ENCODE measurements at places on chromosomes 4 and X. TPM values are rescaled to one million over a fixed set of nuclear protein-coding genes. Genes with fewer than 3 reads are reported as not detected.

DNA sequence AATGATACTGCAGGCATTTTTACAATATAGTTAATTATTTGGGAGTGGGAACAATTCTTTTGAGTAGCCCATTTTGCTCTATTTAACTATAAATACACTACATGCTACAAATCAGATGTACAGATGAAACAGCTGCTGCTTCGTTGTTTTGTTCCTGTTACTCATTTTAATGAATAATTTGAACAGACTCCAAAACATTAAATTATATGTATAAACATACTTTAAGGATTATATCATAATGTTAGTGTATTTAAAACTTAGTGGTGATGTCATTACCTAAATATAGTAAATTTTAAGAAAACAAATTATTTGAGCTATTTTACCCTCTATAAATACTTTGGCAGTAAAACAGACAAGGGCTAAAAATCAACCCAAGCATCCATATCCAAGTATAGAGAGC, 60.7 kb downstream of the GAB1 start:
- H3K4me1 ChIP-seq: peaks cover 13% of the 10 kb centered on the region
- DNase-seq: peak; percentile 68
- no peak overlapping the region for H3K27ac ChIP-seq
- H3K36me3 ChIP-seq: no peaks in the 10 kb centered on the region

- peaks cover 37% of the 10 kb centered on the region for H3K4me1 ChIP-seq
- peaks cover 8% of the 10 kb centered on the region for H3K36me3 ChIP-seq
- peak overlapping the region; percentile 80 for H3K4me3 ChIP-seq
- H3K27ac ChIP-seq: peak overlapping the region; percentile 64
Observed at GRCh38 chrX:134548257-134549201, 88.6 kb downstream of the HPRT1 start.

- peak within 1 kb of the TSS; percentile 88 for H3K27ac ChIP-seq
- peaks cover 19% of the 10 kb centered on the region for H3K4me1 ChIP-seq
- H3K4me3 ChIP-seq: peak within 1 kb of the TSS; percentile 85
Observed at GRCh38 chr4:139301821-139302611, at the start of gene NDUFC1. Gene NDUFC1 (minus strand): TSS chr4:139302477. CDS start chr4:139295798, 6,679 bp downstream.

- no peaks in the 10 kb centered on the region for H3K27me3 ChIP-seq
- H3K4me1 ChIP-seq: peaks cover 11% of the 10 kb centered on the region
- H3K27ac ChIP-seq: no peak overlapping the region
- no peaks in the 10 kb centered on the region for H3K36me3 ChIP-seq
Observed at GRCh38 chr4:138565576-138565975, 323.4 kb upstream of the SLC7A11 start.

- no peak overlapping the region for H3K4me3 ChIP-seq
- H3K27me3 ChIP-seq: no peaks in the 10 kb centered on the region
- no peak overlapping the region for H3K27ac ChIP-seq
- no peaks in the 10 kb centered on the region for H3K36me3 ChIP-seq
- no peaks in the 10 kb centered on the region for H3K4me1 ChIP-seq
- DNase-seq: no peak
Observed at GRCh38 chr4:130186931-130187330, 1091.0 kb downstream of the C4orf33 start.

DNA sequence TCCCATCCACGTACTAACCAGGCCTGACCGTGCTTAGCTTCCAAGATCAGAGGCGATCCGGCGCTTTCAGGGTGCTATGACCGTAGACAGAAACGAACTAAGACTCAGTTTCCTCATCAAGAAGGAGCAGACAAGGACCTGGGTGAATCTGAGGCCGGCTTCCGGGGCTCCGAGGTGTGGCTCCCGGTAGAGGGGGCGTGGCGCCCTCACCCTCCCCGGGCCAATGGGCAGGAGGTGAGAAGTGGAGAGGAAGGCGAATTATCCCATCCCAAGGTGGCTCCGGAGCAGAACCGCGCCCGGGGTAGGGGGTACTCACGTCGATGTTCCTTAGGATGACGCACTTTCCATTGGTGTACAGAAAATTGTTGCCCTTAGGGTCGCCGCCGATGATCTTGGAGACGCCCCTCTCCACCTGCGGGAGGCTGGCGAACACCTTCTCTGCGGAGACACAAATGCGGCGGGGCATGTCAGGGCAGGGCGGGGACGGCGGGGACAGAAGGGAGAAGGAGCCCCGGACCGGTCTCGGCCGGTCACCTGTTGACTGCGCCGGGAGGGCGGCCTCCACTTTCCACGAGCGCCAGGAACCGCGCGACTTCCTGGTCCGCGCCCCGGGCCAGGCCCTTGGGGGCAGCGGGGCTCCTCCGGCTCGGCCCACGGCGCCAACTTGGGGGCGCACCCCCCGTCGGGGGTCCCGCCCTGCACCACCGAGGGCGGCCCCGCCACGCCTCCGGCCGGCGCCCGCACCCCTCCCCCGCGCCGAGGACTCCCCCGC, 616 bp downstream of the WDR1 start:
- peak overlapping the region; percentile 37 for H3K27ac ChIP-seq
- peak overlapping the region; percentile 2 for H3K4me3 ChIP-seq
- peaks cover 37% of the 10 kb centered on the region for H3K4me1 ChIP-seq
- H3K36me3 ChIP-seq: peaks cover 28% of the 10 kb centered on the region
- DNase-seq: no peak

DNA sequence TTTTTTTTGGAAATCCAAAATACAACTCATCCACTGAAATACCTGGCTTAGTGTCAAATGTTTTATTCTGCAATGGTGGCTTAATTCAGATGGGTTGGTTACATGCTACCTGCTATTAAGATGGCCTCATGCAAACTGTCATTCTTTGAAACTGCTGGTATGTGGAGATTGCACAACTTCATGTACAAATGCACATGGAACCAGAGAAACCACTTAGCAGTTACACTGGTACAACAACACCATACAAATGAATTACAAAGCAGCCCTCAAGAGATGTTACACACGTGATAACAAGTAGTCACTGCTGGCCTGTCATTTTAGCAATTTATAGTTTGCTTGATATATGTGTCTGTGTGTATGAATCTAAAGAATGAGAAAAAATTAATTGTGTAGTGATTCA, 84.6 kb upstream of the STS start:
- no peaks in the 10 kb centered on the region for H3K36me3 ChIP-seq
- DNase-seq: no peak
- H3K27me3 ChIP-seq: no peaks in the 10 kb centered on the region
- no peak overlapping the region for H3K4me3 ChIP-seq
- no peaks in the 10 kb centered on the region for H3K4me1 ChIP-seq
- no peak overlapping the region for H3K27ac ChIP-seq

GRCh38 chrX:119942831-119943184, 743 bp downstream of the NKAP start:
- H3K27ac ChIP-seq: peak overlapping the region; percentile 63
- H3K27me3 ChIP-seq: no peaks in the 10 kb centered on the region
- DNase-seq: no peak
- peaks cover 10% of the 10 kb centered on the region for H3K4me1 ChIP-seq

DNA sequence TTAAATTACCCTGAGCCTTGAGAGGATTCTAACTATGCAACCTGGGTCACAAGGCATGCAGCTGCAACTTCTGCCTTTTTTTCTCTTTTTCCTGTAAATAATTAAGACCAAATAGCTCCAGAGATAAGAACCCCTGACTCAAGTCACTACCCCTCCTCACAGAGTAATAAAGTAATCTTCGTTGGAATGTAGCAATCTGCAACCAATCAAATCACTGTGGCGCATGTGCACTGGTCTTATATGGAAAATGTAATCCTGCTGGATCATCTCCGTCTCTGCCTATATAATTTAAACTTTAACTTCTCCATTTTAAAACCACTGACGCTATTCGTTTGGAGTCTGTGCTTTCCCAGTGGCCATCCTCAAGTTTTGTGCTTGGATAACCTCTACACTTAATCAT, 6.1 kb upstream of the EFHC2 start:
- H3K4me1 ChIP-seq: no peaks in the 10 kb centered on the region
- H3K27ac ChIP-seq: no peak overlapping the region
- no peak overlapping the region for H3K4me3 ChIP-seq
- no peaks in the 10 kb centered on the region for H3K36me3 ChIP-seq
- H3K27me3 ChIP-seq: no peaks in the 10 kb centered on the region

GRCh38 chr4:167885872-167886271, 206.5 kb upstream of the ANXA10 start:
- no peak overlapping the region for H3K4me3 ChIP-seq
- no peak overlapping the region for H3K27ac ChIP-seq
- no peaks in the 10 kb centered on the region for H3K36me3 ChIP-seq
- no peak for DNase-seq

- H3K27ac ChIP-seq: no peak overlapping the region
- H3K27me3 ChIP-seq: no peaks in the 10 kb centered on the region
- H3K4me1 ChIP-seq: no peaks in the 10 kb centered on the region
- no peak overlapping the region for H3K4me3 ChIP-seq
- H3K36me3 ChIP-seq: no peaks in the 10 kb centered on the region
Observed at GRCh38 chr4:12071316-12071715, 642.6 kb upstream of the HS3ST1 start.

DNA sequence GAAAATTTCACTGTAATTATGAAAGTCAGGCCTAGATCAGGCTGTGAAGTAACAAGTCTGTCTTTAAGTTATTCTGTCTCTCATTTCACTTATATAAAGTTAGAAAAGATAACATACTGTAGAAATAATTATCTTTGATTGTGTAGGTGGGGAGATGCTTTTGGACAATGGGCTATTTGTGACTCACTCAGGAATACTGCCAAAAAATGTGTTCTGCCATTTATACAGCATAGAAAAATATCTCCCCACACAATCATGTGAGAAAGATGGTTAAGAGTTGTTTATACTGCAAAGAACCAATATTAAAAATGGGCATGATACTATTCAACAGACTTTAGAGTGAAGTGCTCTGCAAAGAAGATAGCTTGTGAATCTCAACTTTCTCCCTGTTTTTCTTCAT, 95.0 kb upstream of the GABRA2 start:
- no peaks in the 10 kb centered on the region for H3K4me1 ChIP-seq
- H3K27ac ChIP-seq: no peak overlapping the region
- no peaks in the 10 kb centered on the region for H3K36me3 ChIP-seq
- H3K27me3 ChIP-seq: no peaks in the 10 kb centered on the region
- DNase-seq: no peak
- H3K4me3 ChIP-seq: no peak overlapping the region

- H3K27ac ChIP-seq: no peak overlapping the region
- no peaks in the 10 kb centered on the region for H3K4me1 ChIP-seq
- H3K27me3 ChIP-seq: no peaks in the 10 kb centered on the region
Observed at GRCh38 chrX:103177556-103177955, 37.4 kb upstream of the BEX4 start.

DNA sequence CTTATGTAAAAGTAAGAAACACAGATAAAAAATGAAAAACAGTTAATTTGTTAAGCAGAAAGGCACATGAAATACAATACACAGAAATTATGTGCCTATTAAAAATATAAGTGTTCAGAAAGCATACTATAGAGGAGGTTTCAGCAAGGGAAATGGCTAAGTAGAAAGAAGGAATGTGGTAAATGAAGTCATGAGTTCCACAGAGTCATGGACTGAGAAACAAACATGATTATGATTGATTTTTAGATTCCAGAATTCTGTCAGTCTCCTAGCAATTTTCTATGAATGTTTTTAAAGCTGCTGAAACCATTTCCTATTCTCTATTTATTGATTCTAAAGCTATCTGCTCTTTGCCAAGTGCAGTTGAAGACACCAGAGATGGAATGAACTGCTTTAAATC, 1398.4 kb downstream of the ARAP2 start:
- no peak for DNase-seq
- H3K36me3 ChIP-seq: no peaks in the 10 kb centered on the region
- no peak overlapping the region for H3K27ac ChIP-seq
- H3K4me3 ChIP-seq: no peak overlapping the region
- H3K27me3 ChIP-seq: no peaks in the 10 kb centered on the region
- no peaks in the 10 kb centered on the region for H3K4me1 ChIP-seq

- no peak overlapping the region for H3K4me3 ChIP-seq
- peaks cover 4% of the 10 kb centered on the region for H3K4me1 ChIP-seq
Observed at GRCh38 chr4:141711211-141711610, 74.8 kb downstream of the IL15 start.

GRCh38 chr4:15412461-15412860, 15.4 kb upstream of the C1QTNF7 start:
- no peak for DNase-seq
- no peaks in the 10 kb centered on the region for H3K27me3 ChIP-seq
- peaks cover 3% of the 10 kb centered on the region for H3K4me1 ChIP-seq
- H3K27ac ChIP-seq: no peak overlapping the region

DNA sequence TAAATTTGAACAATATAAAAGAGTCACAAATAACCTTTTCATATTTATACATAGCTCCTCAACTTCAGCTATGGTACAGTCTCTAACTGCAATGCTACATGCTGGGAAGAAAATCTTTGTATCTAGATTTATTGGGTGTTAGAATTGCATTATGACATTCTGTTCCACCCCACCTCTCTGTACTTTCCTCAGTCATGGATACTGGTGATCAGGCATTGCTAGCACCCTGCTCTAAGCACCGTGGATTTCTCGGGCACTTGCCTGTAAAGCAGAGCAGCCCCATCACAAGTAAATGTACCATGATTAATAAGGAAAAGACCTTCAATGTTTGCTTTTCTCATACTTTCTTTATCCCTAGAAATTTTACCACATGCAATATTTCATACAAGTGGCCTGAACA, 1028.9 kb upstream of the INTU start:
- H3K36me3 ChIP-seq: no peaks in the 10 kb centered on the region
- H3K27ac ChIP-seq: no peak overlapping the region
- no peaks in the 10 kb centered on the region for H3K4me1 ChIP-seq
- DNase-seq: no peak
- no peak overlapping the region for H3K4me3 ChIP-seq

DNA sequence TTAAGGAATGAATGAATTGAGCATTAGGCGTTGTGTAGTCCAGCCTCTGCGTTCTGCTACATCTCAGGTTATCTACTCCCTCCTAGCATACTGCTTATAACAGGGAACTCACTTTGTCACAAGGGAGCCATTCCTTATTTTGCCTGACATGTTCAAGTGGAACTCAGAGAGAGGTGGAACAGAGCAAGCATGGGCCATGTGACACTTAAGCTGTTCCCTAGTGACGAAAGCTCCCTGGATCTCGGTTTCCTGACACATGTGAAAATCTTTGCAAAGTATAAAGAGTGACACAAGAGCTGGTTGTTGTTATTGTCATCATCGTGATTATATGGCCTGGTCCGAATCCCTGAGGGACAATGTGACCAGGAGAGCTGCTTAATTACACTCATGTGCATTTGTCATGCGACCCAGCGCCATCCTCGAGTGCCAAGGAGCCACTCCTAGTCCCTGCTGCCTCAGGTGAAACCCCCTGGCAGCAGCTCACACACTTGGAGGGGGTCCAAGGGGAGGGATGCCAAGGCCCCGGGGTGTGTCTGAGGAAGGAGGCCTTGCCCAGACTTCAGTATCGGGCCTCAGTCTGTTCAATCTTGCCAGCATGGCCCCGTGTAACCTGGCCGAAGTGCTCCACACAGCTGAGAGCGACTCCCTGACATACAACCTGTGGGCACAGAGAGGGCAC, 98.5 kb upstream of the MAP3K15 start:
- H3K4me3 ChIP-seq: no peak overlapping the region
- no peaks in the 10 kb centered on the region for H3K4me1 ChIP-seq
- H3K27ac ChIP-seq: no peak overlapping the region
- no peaks in the 10 kb centered on the region for H3K36me3 ChIP-seq

The DCAF12L2 gene
- not detected for total RNA-seq

The RNF150 gene
- total RNA-seq: 0.33 TPM

The SATL1 gene
- not detected for total RNA-seq

The C4orf51 gene
- not detected for total RNA-seq

The DDX53 gene
- total RNA-seq: not detected

The KLB gene
- total RNA-seq: not detected

The MAD2L1 gene
- 35.4 TPM for total RNA-seq

The HADH gene
- total RNA-seq: 22.1 TPM

The MRPL1 gene
- 38.6 TPM for total RNA-seq

The MAGED4 gene
- total RNA-seq: 25.3 TPM

The CLDN2 gene
- total RNA-seq: not detected

The VSIG4 gene
- total RNA-seq: not detected

The MAOA gene
- 18.1 TPM for total RNA-seq

The TKTL1 gene
- total RNA-seq: not detected

The PDLIM3 gene
- 12.2 TPM for total RNA-seq

The XIAP gene
- 34.5 TPM for total RNA-seq

The TBC1D8B gene
- 6.6 TPM for total RNA-seq
